ENCODE measurements at places on chromosomes 3 and 15.

DNA sequence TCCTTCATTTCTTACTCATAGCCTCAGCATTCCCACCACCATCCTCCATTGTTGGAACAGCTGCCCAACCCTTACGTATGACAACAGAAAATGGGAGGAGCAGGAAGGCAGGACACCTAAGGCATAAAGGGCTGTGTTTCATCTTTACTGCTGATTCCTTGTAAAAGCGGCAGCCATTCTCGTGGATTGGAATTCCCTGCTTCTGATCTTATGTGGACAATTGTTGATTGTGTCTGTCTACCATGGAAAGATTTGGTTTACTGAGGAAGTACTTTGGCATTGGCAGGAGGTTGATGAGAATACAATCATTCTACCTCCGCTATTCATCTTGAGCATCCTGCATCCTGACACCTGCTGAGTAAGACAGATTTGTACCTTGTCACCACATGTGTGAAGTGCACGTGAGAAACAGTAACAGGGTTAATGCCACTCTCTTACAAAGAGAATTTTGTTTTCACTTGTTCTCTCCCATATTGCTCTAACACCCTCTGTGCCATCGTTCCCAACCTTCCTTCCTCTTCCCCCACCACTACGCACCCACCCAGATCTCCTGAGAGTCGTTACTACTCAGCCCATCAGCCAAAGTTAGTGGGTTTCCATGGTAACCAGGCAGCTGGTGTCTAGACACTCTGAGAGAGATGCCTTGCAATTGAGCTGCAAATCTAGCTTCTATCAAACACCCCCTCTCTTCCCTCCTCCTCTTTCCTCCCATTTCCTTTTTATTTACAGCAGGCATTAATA lies 75.7 kb downstream of the GAP43 start:
- no peak for DNase-seq

DNA sequence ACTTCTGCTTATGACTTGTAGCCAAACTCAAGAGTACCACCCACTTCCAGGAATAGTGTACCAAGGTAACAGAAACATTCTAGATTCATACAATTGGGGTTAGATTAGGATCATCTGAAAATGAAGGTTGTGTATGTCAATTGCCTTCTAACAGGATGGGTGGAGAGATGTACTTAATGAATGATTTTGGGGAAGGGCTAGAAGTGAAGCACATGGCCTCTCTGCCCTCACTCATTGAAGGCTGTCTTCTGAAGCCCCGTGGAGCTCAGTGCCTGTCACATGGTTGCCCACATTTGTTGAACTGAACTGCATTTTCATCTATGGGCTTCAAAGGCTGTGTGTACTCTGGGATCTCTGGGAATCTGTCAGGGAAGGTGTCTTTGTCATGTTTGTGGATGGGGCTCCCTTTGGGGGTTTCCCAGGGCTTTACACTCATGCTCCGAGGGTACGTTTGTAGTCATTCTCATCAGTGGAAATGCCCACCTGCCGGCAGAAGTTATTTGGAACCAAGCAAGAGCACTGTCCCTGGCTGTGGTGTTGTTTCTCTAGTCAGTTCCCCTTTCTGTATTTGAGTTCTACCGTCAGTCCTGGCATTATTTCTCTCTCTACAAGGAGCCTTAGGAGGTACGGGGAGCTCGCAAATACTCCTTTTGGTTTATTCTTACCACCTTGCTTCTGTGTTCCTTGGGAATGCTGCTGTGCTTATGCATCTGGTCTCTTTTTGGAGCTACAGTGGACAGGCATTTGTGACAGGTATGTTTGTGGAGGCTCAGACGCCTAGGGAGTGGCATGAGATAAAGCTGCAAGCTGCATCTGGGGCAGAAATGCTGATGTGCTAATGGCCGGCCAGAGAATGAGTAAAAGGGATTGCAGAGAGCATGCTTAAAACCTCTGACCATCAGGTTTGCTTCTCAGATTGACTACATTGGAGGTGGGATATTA lies 22.4 kb downstream of the CD86 start:
- DNase-seq: no peak

DNA sequence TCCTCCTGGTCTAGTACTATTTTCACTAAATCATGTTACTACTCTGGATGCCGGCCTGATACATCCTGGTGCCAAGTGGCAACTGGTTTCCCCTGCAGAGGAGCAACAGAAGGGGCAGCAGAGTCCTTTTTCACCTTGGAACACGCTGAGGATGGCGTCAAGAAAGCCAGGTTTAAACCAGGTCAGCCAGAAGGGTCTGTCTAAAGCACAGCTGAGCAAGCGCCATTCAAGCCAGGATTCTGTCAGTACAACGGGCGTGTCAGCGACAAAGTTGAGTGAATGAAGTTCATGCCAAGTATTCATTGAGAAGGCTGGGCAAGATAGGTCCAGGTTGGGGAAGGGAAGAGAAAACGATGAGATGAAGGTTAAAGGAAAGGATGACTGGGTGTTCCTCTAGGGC lies 88.2 kb downstream of the FBN1 start:
- no peak for DNase-seq

DNA sequence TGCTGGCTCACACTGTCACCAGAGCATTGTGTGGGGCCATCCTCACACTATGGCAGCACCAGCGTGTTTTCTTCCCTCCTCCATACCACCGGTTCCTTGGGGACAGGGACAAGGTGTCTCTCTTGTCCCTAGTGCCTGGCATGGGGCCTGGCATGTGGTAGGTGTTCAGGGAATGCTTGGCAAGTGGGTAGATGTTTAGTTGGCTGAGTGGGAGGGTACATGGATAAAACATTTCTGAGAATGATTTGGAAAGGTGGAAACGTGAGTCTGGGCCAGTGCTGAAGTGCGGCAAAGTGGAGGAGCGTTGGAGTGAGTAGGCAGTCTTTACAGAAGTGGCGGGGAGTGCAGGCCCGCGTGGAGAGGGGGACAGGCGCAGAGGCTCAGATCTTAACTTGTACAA lies 15.0 kb downstream of the SNAPC5 start:
- DNase-seq: no peak

GRCh38 chr3:5188419-5189221 lies 1.1 kb downstream of the EDEM1 start:
- peak; percentile 34 for DNase-seq

GRCh38 chr3:131360191-131360755 lies 21.3 kb upstream of the NUDT16 start:
- DNase-seq: no peak

DNA sequence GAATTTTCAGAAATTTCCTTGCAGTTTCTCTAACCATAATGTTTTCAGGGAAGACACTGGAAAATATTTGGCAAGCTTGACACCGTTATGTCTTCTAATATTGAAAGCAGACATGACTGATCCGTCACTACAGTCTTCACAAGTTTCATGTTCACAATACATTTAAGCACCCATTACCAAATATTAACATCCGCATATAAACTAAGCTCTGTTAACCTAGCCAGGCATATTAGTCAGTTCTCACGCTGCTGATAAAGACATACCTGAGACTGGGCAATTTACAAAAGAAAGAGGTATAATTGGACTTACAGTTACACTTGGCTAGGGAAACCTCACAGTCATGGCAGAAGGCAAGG lies 162.7 kb upstream of the LYSMD4 start:
- DNase-seq: no peak

DNA sequence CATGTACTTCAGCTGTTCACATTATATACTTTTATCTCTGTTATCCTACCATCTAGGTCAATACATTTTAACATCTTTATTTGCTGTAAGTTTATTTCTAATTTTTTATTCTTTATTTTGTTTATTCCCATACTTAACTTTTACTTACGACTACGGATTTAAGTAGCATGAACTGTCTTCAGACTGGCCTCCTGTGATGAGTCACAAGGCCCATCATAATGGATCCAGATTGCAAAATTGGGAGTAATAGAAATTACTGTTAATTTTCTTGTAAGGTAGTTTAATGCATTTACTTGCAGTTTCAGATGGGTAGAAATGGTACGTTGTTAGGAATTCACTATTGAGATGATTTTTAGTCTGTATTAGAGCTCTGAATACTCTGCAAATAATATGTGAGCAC lies 45.9 kb downstream of the PPARG start:
- DNase-seq: no peak

- no peak for DNase-seq
Observed at GRCh38 chr15:30978328-30978727, 13.1 kb downstream of the MTMR10 start.

DNA sequence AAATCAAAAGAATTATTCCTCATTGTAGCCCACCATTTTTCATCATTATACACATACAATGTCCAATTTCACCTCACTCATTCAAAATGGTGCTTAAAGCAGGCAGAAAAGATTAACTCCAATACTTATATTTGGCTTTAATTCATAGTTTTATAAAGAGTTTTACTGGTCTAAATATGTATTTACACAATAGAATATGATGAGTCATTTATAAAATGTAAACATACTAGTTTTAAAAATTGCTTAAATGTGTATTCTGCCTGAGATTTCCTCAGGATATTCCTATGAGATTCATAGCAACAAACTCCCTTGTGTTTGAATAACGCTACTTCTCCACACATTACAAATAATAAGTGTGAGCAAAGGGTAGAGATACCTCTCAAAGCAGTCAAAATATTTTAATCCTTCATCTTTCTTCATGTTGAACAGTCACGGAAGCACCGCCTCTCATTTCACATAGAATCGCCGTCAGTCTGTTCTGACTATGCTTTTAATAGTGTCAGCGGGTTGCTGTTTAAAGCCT lies 75.7 kb upstream of the GBE1 start:
- no peak for DNase-seq

GRCh38 chr15:89192136-89192535 lies 29.2 kb downstream of the RLBP1 start:
- no peak for DNase-seq

- no peak for DNase-seq
Observed at GRCh38 chr15:79206940-79207339, 75.6 kb upstream of the ANKRD34C start.

DNA sequence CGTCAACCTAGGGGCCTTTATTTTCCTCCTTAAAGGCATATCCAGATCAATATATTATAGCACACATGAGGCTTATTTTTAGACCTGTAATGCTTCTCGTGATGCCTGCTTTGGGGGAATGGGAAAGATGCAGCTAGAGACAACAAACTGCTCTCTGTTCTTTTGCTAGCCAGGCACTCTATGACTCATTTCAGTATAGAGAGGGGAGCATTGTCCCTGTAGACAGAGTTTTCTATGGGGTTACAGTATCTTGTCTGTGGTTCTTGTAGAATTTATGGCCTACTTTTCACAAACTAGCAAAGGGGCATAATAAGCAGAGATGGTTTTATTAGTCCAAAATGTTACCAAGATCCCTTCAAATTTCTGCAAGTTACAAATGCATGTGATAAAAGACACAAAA lies 305.6 kb downstream of the LSAMP start:
- no peak for DNase-seq

DNA sequence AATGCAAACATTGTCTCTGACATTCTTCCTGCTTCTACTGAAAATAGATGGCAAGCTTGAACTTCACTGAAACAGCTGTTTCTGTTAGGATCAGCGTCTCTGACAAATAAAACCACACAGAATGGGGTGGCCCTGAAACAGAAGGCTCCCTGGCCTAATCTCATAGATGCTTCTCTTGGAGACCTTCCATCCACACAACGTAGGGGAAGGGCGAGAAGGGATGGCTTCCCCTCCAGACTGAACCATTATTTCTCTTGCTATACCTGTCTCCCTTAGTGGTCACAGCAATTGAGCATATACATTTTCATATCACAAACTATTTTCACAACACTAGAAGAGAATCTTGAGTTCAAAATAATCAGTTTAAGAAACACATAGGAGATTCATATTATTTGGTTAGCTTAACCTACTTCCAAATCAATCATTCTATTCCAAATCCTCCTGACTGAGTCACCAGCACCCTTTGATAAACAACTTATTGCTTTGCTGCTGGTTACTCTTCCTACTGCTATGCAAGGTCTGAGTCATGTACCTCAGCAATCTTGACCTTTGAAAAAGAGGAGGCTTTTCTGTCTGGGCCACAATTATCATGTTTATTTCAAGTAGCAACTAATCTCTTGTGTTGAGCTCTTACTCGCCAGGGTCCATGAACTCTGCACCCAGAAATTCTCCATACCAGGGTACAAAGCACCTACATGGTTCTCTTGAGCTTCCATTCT lies 45.5 kb downstream of the CBLB start:
- no peak for DNase-seq
